ENCODE measurements at places on chromosomes 1 and 21.
A peak's percentile ranks its signal among the peaks of the same experiment; 100 is the strongest.

GRCh38 chr1:75672108-75672507 lies 52.4 kb upstream of the ACADM start:
- DNase-seq = no peak

GRCh38 chr1:115428676-115429075 lies 90.6 kb upstream of the NGF start:
- DNase-seq = no peak

GRCh38 chr1:18475234-18475905 lies 5.4 kb upstream of the KLHDC7A start:
- no peak for DNase-seq

- no peak for DNase-seq
Measured at GRCh38 chr1:203930342-203930741, 68.9 kb downstream of the SNRPE start.

DNA sequence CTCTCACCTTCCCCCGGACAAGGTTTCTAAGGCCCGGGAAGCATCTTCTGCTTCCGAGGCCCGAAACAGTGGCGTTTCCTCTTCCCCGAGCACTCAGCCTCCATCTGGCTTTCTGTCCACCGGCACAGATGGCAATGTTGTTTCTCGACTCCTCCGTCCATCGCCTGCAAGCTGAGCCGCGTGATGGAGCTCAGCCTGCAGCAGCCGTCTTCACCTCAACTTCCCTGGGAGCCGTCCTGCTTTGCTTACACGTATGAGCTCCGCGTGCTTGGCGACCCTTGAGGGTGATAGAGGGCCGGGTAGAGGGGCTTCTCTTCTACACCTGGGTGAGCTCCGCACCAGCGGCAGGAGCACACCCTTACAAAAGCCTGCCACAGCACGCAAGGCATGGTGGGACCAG lies 80.4 kb downstream of the AJAP1 start:
- no peak for DNase-seq

- DNase-seq = no peak
Measured at GRCh38 chr1:81635816-81636215, 164.9 kb upstream of the ADGRL2 start.

GRCh38 chr1:183593356-183593755 lies 3.1 kb upstream of the NCF2 start:
- peak; percentile 75 for DNase-seq

DNA sequence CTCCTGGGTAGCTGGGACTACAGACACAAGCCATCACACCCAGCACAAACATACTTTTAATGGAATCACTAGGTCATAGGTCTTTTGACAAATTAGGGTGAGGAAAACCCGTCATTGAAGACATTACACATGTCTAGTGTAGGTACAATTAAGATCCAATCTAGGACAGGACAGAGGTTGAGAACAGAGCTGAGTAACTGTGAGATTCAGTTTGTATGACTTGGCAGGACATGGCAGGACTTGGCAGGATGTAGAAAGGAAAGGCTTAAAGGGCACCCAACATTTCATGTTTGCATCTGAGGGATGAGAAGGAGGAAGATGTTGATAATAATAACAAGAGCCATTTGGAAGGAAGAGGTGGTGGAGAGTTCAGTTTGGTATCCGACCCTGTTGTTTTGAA lies 483.8 kb downstream of the PCP4 start:
- no peak for DNase-seq

DNA sequence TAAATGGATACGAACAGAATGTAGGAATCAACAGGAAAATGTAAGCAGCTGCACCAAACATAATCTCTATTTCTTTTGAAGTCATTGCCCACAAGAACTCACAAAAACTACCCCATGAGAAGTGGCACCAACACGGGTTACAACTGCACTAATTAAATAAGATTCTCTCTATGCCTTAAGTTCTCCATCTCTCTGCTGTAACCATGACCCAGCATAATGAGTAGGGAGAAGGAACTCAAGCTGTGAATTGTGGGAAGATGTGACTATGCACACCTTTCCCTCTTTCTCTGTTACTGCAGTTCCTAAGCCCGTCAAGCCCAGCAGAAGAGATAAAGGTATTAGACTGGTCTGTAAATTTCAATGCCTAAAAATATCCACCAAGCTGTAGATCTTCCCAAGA lies 614.0 kb downstream of the USP25 start:
- DNase-seq = no peak

GRCh38 chr1:34970829-34971228 lies 14.3 kb downstream of the TMEM35B start:
- DNase-seq = no peak

DNA sequence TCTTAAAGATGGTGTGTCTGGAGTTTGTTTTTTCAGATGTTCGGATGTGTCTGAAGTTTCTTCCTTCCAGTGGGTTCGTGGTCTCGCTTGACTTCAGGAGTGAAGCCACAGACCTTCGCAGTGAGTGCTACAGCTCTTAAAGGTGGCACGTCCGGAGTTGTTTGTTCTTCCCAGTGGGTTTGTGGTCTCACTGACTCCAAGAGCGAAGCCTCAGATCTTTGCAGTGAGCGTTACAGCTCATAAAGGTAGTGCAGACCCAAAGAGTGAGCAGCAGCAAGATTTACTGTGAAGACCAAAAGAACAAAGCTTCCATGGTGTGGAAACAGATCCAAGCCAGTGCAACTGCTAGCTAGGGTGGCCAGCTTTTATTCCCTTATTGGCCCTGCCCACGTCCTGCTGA lies 1430.4 kb upstream of the B3GALT2 start:
- DNase-seq = no peak

DNA sequence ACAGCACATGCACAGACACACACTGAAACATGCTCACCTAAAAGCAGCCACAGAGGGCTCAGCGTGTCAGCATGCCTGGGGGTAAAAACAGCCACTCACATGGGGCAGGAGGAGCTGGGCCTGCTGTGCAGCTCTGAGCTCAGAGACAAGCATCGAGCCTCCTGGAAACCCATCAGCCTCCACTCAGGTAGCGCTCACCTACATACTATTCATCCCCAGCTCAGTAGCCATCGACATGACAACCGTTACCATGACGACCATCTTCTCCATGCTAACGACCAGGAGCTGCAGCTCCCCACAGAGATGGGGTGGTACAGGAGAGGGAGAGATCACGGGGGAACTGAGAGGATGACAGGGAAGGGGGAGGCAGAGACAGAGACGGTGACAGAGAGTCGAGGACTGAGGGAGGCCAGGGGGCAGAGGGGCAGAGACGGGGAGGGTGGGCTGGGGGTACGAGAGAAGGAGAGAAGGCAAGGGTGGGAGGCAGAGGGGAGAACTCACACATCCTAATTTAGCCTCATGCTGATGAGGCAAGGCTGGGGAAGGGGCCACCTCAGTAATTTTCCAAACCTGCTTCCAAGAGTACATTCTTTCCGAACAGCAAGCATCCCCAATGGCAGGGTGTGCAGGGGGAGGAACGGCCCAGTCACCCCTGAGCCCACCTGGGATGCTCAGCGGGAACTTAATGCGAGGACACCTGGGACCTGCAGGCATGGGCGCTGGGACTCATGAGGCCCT lies 28.4 kb downstream of the SDC3 start:
- DNase-seq = no peak

GRCh38 chr1:205690122-205690756 lies 9.9 kb upstream of the SLC45A3 start:
- no peak for DNase-seq

GRCh38 chr1:54310439-54311328 lies 95.5 kb downstream of the SSBP3 start:
- no peak for DNase-seq

GRCh38 chr1:90154711-90155110 lies 159.8 kb downstream of the ZNF326 start:
- no peak for DNase-seq
